Cardiac muscle cell (in vitro differentiated cells and primary cell): ENCODE measurements at places on chromosomes 7 and 10.
A peak's percentile ranks its signal among the peaks of the same experiment; 100 is the strongest.

- DNase-seq = no peak
Observed at GRCh38 chr7:93013446-93014061, 104.2 kb downstream of the SAMD9 start.

DNA sequence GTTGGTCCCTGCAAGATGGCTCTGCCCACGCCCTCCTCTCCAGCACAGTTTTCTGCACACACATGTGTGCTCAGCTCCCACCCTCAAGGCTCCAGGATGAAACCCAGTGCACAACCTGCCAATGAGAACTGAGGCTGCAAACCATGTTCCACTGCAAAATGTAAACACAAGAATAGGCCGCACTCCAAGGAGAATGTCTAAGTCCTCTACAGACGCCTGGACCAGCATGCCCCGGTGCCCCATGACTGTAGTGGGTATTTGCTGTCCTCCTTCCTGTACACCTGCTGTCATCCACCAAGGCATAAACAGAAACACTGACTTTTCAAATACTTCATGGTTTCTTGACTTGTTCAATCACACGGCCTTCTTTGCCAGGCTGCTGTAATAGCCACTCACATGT is 72.6 kb downstream of the COBL start:
- DNase-seq = no peak

DNA sequence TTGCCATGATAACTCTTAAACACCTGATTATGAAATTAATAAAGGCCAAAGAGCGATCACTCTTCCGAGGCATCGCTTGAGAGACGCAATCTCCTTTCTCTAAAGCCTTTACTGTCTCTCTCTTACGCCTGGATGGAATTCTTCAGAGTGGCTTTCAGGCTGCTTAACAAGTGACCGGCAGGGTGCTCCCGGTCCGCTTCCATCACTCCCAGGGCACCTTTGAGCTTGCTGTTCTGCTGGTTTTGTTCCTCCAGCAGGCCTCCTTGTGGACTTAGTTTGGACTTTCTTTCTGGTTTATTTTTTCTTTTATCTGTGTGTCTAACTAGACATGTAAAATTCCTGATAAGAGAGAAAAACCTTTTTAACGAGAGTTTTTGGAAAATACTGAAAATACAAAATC is 60.9 kb downstream of the MRPL32 start:
- DNase-seq = peak; percentile 5

DNA sequence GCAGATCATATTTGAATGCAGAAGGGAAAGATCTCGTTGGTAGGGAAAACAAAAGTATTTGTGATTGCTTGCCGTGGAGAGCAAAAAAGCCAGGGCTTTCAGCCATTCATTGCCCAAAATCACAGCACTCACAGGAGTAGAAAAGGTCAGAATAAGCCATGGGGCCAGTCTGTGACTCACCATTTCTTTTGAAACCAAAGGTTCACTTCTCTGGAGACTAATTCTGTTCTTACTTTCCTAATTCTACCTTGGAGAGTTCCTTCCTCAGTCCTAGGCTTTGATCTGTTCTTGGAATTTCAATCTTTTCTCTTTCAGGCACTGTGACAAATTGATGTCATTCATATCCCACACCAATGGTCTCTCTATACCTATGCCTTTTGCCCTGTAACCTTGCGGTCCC is 54.1 kb upstream of the FAM180A start:
- no peak for DNase-seq

DNA sequence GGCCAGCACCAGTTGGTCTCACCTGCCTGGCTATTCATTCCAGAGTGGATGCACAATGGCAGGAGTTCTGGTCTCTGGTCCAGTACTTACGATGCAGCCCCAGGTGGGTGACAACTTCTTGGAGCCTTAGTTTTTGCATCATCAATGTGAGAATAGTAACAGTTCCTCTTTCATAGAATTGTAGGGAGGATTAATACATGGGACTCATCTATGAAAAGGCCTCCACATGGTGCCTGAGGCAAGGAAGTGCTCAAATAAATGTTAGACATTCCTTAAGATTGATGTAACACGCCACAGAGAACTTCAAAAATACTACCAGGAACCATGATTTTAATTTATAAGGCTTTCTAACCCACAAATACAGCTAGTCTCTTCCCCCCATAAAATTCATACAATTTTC is 120.1 kb upstream of the CHST15 start:
- DNase-seq = no peak

DNA sequence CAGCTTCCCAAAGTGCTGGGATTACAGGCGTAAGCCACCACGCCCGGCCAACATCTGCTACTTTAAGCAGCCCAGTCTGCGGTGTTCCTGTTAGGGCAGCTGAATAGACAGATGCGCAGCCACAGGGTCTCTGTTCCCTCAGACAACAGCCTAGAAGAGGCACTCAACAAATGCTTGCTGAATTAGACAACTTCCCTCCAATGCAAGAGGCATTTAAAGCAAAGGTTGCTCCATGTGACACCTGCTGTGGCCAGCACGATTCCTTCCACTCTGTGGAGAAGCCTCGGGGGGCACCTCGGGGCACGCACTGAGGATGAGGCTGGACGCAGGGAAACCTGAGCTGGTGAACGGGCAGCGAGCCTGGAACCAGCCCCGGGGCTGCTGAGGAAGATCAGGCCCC is 237.8 kb downstream of the MAD1L1 start:
- no peak for DNase-seq

- DNase-seq = no peak
Observed at GRCh38 chr10:81219758-81220157, 655.2 kb upstream of the NRG3 start.

DNA sequence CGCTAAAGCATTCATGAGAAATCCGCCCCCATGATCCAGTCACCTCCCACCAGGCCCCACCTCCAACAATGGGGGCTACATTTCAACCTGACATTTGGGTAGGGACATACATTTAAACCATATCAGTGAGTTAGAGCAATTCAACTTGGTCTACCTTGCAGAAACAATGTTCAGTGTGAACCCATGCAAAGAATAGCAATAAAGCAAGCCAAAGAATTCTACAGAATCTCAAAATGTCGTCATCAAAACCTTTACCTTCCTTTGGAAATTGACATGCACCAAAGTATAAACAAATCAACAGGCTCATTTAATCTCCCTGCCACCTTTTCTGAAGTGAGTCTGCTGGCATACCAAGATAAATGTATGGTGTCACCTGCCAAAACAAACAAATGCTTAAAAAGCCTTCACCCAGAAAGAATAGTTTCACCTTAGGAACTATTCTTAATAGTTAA is 68.8 kb upstream of the ABLIM1 start:
- DNase-seq = no peak

- DNase-seq = no peak
Observed at GRCh38 chr7:45563401-45563800, 10.8 kb upstream of the ADCY1 start.

DNA sequence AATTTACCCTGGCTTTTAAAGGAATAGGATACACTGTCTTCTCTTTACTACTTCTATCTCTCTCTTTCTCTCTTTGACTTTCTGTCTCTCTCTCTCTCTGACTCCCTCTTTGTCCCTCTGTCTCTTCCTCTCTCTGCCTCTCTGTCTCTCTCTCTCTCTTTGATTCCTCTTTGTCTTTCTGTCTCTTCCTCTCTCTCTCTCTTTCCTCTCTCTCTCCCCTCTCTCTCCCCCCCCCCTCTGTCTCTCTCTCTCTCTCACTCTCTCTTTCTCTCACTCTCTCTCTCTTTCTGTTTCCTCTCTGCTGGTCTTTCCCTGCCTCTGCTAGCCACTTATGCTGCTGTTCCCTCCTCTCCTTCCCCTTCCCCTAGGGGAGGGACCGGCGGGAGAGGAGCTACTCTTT is 149.0 kb downstream of the LYZL1 start:
- no peak for DNase-seq

DNA sequence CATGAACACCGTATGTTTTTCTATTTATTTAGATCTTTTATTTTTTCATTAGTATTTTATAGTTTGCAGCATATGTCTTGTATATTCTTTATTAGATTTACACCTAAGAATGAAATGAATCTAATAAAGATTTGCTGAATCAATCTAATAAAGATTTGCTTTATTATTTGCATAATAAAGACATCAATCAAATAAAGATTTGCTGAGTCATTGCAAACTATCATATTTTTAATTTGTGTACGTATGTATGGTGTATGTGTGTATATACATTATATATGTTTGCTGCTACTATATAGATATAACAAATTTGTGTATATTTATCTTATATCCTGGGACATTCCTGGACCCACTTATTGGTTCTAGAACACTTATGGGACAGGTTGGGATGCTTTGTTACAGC is 147.5 kb downstream of the PTN start:
- no peak for DNase-seq

DNA sequence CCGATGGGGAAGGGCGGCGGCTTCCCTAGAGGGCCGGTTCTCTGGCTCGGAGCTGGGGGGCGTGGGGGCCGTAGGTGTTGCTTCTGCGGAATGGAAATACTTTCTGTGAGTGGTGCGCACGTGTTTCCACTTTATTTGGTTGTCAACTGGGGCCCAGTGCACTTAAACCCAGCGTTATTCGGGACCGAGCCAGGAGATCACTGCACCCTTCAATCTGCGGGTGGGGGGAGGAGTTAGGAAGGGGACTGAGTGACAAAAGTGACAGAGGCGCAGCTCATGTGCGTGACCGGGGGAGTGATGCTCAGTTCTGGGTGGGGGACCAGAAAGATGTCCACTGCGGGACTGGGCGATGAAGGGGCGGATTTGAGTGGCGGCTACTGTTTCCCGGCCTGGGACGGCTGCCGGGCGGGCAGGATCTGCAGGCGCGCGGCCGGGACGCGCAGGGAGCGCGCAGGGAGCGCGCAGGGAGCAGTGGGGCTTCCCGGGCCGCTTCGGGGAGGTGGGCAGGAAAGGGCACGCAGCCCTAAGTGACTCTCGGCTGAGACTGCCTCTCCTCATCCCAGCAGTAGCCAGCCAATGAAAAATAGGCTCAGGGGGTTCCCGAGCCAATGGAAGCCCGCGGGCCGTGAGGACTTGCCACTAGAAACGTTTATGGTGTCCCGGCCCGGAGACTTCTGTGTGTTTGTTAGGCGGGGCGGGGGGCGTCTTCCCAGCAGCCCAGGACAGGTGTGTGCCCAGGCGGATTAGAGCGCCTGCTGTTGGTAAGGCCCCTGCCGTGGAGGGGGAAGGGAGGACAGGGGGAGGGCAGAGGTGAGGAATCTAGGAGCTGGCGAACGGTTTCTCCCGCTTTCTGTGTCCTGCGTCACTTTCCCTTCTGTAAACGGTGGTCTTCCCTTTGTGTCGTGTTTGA is 54.3 kb upstream of the KDM7A start:
- peak; percentile 84 for DNase-seq

GRCh38 chr7:153404781-153405279 is 645.3 kb downstream of the ACTR3B start:
- no peak for DNase-seq

GRCh38 chr7:128883622-128884448 is 21.2 kb downstream of the ATP6V1F start:
- DNase-seq = peak; percentile 80

GRCh38 chr10:80501913-80502521 is 35.7 kb upstream of the SH2D4B start:
- DNase-seq = no peak

DNA sequence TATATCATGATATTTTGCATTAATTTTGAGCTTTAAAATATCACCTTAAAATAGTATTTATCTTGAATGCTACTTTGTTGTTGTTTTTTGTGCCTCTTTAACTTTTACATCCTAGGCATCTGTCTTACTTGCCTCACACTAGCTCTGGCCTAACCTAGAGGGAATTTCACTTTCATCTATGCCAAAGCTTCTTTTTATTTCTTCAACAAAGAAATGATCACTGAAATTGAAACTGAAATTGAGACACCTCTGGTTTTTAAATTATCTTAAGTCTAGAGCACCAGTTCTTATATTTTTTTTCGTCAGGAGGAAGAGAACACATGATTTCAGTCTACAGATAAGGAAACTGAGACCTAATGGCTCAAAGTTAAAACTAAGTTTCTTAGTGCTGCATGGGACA is 3.5 kb upstream of the SCIN start:
- no peak for DNase-seq

DNA sequence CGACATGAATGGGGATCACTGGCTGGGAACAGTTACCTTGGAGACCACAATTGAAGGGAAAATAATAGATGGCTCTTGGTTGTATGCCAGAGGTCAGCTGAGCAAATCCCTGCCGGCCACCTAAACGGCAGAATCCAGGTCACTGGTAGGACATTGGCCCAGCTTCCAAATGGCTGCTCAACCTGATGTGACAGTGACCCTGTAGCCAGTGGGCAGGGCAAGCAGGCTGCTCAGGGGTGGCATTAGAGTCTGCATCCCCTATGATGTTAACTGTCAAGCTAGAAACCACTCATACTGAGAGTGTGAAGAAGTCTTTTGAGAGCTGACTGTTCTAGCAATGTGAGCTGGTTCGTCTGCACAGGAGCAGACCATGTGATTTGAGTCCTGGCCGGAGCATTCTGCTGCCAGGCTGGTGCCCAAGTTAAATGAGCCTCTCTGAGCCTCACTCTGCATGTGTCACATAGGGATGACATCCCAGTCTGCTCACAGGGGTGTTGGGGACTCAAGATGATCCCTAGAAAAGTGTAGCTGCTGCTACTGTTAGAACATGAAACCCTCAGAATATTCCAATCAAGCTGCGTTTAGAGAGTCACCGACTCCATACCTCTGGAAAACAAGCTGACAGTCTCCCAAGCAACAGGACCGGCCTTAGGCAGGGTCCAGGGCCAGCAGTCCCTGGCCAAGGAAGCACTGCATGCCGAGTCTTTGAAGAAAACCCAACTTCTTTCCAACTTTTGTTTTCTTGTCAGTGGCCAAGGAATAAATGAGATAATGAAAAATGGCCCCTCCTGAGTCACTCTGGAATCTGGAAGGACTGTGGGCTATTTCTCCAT is 69.7 kb downstream of the VWA2 start:
- no peak for DNase-seq

DNA sequence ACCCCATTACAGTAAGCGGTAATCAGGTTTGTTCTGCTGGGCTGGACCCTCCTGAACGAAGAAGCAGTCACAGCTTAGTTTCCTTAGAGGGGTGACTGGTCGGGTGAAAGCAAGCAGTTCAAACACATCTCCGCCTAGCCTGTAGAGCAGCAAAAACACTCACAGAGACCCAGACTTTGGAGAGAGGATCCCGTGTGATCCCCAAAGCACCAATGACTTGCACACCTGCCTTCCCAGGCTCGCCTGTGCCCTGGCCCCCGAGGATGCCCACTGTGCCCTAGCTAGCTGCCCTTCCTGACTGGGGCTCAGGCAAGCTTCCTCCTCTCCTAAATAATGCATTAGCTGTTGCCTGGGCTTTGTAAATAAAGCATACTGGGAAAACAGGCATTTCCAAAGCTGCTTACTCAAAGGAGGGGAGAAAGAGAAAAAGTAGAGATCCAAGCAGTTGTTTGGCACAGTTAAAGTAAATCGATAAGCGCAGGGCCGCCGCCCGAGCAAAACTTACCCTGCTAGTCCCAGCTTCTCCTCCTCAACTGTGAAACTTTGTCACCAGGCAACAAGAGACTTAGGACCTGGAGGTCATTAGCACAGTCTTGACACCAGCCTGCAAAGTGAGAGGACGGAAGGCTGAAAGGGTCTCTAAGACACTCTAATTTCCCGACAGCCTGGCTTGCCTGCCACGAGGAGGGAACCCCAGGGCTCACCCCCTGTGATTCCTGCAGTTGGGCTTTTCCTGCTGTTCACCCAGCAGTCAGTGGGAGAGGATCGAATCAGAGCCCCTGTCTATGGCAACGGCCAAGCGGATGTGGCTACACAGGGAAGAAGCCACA is 4.8 kb downstream of the LRRC18 start:
- peak; percentile 14 for DNase-seq
